Naive thymus-derived CD8-positive, alpha-beta T cell (primary cell): ENCODE measurements at places on chromosomes 7 and 10.
A peak's percentile ranks its signal among the peaks of the same experiment; 100 is the strongest.

DNA sequence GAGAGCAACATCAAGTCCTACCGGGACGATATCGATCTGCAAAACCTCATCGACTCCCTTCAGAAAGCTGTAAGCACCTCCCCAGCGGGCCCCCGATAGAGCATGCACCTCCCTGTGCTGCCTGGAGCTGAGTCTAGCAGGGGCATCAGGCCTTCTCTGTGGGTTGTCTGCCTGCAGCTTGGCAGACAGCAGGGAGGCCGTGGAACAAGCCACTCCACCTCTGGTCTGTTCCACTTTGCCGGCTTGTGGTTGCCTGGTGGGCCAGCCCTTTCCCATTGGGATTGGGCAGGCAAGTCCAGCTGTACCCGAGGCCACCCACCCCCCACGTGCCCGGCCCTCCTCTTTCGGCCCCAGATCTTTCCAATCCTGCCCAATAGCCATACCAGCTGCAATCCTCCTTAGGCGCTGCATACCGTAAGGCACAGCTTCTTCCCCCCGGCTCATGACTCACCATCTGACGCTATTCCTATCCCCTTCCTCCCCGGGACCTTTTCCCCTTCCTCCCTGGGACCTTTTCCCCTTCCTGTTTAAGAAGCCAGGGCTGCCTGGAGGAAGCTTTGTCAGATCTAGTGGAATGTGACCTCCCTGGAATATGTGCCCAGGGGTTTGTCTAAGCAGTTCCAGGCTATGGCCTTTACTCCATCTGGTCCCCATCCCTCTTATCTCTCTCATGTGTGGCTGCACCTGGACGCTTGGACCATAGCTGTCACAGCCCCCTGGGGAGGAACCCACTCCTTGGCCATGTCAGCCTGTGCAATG, 28.1 kb upstream of the SH2D4B start:
- no peak for DNase-seq

- DNase-seq, result no peak
These were observed 73.9 kb upstream of the LEP start for GRCh38 chr7:128167042-128167701.

DNA sequence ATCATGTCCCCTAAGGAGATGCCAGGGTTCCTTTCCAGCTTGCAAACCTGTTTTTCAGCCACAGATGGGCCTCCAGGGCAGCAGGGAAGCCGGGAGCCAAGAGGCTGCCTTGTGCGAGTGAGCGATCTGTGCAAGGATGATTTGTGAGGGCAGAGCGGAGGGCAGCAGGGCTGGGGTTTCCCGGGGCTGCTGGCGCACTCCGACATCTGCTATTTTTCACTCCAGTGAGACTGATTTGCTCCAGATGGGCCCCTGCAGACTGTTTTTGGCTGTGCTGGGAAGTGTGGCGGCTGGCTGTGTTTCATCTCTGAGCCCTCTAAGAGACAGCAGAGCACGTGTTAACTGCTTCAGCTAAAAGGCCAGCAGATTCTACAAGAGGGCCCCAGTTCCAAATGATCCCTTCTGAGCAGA, 466.2 kb downstream of the TYW1 start:
- no peak for DNase-seq

DNA sequence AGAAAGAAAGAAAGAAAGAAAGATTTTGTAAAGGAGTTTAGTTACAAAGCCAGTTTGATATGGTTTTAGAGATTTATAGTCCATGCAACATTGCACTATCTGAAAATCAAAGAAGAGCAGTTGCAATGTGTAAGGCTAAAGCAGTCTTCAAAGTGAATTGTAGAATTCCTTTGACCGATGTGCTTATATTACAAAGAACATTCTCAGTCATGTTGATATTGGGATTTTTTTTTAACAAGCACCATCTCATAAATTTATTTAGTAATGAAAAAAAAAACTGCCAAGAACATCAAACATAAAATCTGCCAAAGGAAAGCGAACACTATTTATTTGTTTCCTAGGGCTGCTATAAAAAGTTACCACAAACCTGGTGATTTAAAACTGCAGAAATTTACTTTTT, 133.3 kb downstream of the DGKB start:
- no peak for DNase-seq

GRCh38 chr7:37394158-37394557, 54.5 kb downstream of the ELMO1 start:
- no peak for DNase-seq

DNA sequence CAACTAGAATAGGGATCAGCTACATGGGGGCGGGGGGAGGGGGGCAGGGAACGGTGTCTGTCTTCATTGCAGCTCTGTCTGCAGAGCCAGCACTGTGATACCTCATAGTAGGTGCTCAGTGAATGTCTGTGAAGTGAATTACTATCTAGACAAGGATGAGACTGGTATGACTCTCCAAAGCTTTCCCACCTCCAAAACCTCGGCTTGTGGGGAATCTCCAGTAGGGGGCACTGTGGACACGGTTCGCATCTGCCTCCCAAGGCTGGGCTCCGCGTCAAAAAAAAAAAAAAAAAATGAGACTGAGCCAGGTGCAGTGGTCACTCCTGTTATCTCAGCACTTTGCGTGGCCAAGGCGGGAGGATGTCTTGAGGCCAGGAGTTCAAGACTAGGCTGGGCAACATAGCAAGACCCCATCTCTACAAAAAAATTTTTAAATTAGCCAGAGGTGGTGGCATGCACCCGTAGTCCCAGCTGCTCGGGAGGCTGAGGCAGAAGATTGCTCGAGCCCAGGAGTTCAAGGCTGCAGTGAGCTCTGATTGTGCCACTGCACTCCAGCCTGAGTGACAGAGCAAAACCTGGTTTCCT, 9.6 kb downstream of the TRIM56 start:
- DNase-seq, result no peak

GRCh38 chr10:97065128-97065527, 120.6 kb downstream of the SLIT1 start:
- DNase-seq, result no peak

- DNase-seq, result peak; percentile 27
These were observed 228.2 kb downstream of the PTEN start for GRCh38 chr10:88091490-88092061.

DNA sequence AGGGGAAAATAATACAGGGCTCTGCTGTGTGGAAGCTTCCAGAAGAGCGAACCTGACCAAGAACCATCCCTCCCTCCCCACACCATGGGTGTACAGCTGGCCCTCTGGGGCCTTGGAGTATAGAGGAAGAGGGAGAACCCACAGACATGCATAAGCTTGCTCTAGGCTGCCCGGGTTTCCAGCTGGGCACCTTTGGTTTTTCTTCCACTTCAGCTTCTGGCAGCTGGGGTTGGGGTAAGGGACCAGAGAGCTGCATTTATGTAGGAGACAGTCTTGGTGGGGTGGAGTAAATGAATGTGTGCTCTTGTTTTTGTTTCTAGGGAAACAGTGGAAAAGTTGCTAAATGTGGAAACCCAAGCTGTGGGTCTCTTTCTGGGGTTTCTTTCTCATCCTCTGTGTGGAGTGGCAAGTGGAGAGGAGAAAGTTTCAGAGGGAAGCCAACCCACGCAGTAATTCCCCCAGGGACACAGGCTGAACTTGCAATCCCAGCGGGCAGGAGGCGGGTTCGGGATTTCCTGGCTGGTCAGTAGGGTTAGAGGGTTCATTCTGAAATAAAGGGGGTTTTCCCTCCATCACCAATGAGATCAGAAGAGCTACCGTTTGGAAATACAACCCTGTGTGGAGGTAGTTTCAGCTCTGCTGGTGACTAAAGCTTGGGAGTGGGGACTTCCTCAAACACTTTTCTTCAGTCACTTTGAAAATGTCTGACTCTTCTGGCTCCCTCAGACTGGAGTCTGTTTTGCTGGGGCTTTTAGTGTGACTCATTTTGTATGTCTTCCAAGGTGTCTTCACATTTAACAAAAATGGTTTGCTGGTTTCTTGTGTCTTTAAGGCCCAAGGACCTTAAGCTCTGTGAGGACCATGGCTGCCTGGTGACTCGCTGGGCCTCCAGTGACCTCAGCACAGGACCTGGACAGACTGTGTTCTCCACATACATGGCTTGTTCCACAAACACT, 22.2 kb upstream of the SRGN start:
- no peak for DNase-seq

GRCh38 chr10:6465437-6465836, 114.6 kb downstream of the PRKCQ start:
- DNase-seq, result no peak

DNA sequence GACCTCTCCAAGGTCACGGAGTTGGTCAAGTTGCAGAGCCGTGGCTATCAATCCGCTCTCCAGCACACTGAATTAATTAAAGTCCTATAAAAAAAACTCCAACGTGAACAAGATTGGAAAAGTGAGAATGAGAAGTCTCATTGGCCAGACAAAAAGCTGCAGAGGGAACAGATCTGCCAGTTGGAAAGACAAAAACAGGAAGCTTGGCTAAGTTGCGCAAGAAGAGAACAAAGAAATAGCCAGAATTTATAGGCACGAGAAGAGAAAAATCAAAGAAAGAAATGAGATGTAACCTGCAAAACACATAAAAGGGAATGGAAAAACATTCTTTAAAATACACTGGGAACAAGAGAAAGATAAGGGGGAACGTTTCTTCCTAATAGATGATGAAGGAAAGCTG, 45.7 kb upstream of the CRTAC1 start:
- DNase-seq, result no peak

DNA sequence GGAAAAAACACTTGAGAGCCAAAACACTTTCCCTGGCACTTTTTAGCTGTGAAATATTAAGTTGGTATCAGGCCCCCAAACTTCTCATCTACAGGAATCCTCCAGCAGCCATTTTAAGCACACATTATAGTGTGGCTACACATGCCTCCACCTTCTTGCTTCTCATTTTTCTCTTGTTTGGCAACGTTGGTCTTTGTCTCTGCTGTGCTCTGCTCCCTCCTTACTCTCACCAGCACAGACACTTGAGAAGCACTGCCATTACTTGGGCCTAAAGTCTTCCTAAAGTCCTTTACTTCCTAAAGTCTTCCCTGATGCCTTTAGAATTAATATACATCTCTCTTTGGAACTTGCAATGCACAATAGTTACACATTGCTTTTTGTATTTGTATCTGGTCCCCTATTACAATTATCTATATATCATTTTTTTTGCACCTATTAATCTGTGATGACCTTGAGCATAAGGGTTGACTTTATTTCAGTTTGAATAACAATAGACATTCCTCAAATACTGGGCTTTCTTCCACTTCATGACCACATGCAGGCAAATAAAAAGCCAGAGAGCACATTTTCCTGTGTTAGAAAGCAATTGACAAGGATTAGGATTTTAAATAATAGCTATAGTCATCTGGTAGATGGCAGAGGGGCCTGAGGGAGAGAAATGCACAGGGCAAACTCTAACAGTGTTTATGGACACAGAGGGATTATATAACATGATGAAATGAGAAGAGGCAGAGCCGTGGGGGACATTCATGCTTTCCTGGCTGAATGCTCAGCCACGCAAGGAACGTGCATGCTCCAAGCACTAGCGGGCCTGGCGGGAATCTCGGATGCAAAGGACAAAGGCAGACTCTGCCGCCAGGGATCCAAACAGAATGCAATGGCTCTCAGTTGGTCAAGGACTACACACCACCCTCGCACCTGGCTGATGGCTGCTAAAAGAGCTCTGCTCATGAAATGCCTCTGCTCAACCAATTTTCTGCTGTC, 99.3 kb downstream of the CDC14C start:
- no peak for DNase-seq

- no peak for DNase-seq
These were observed 4.2 kb downstream of the PAX2 start for GRCh38 chr10:100749309-100750217.

- no peak for DNase-seq
These were observed 90.8 kb downstream of the DNAJB9 start for GRCh38 chr7:108660465-108660864.

GRCh38 chr7:151705636-151706276, 171.2 kb downstream of the PRKAG2 start:
- peak; percentile 5 for DNase-seq

DNA sequence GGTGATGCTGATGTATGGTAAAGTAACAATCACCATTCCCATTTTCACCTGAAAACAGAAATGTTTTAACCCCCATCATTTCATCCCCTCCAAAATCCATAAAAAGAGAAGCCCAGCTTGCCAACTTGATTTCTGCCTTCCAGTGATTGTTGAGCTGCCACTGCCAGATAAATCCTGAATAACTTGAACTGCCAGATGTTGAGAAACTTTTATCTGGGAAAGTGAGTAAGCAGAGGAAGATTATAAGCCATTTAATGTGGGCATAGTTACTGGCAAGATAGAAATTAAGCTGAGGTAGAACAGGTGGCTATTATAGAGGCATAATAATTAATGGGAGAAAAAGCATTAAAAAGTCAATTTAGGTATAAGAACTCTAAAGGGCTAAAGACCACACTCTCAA, 534.1 kb downstream of the ANKRD7 start:
- DNase-seq, result no peak

- no peak for DNase-seq
These were observed 51.2 kb downstream of the ANLN start for GRCh38 chr7:36440880-36441279.

- DNase-seq, result no peak
These were observed 258.7 kb downstream of the ELFN1 start for GRCh38 chr7:1928645-1929348.

GRCh38 chr7:21585070-21585724, 42.4 kb downstream of the DNAH11 start:
- DNase-seq, result no peak

DNA sequence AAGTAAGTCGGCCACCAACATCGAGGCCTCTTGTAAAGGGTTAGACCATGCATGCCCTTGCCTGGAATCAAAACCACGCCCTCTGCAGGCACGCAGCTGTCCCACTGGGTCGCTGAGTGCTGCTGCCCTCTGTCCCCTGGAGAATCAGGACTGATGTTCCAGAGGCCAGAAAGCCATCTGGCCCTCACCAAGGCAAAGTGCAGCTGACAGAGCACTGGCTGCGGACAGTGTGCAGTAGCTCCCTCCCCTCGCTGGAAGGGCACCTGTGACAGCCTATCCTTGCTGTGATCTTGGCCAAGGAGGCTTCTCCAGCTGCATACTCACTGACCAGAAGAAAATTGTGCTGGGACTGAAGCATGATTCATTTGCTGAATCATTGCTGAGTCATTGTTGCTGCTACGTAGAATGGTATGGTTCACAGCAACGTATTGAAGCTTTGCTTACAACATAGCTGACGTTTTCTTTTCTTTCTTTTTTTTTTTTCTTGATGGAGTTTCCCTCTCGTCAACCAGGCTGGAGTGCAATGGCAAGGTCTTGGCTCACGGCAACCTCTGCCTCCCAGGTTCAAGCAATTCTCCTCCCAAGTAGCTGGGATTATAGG, 30.4 kb downstream of the DDC start:
- no peak for DNase-seq

DNA sequence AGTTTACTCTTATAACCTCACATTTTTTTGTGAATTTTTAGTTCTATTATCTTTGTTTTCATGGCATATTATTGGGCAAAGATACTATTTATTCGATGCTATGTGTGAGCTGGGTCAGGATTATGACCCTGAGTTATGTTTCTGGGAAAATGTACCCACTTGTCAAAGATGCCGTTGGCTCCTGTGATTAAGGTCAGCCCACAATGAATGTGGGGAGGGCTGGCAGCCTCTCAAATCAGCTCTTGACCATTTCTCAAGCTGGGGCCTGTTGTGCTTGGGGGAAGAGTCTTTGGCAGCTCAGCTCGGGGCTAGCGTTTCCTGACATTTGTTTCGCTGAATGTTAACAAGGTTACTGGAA, 97.5 kb downstream of the TCF7L2 start:
- no peak for DNase-seq
